ENCODE measurements at places on chromosomes 11 and 22.

GRCh38 chr11:122749005-122749687 is 89.2 kb upstream of the CRTAM start:
- DNase-seq, result peak; percentile 52

- no peak for DNase-seq
These were observed 542.9 kb downstream of the NTM start for GRCh38 chr11:131913267-131913666.

DNA sequence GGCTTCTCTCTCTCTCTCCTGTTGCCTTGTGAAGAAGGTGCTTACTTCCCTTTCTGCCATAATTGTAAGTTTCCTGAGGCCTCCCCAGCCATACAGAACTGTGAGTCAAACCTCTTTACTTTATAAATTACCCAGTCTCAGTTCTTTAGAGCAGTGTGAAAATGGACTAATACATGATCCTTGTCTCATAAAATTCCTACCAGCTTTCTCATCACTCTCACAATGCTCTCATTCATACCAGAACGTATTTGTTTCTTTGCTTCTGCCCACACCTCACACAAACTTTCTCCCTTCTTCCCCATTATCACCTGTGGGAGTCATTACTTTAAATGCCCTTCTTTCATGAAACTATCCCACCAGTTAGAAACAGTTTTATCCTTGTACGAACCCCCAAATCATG is 62.7 kb upstream of the ARHGAP42 start:
- DNase-seq, result no peak

- no peak for DNase-seq
These were observed 512.3 kb upstream of the RAG2 start for GRCh38 chr11:37110385-37110784.

- DNase-seq, result no peak
These were observed 94.3 kb downstream of the SOX6 start for GRCh38 chr11:16261836-16262644.

- no peak for DNase-seq
These were observed 24.5 kb upstream of the CABP7 start for GRCh38 chr22:29695129-29695926.

GRCh38 chr11:127950162-127950561 is 637.2 kb downstream of the ETS1 start:
- DNase-seq, result no peak

- DNase-seq, result no peak
These were observed 23.8 kb downstream of the MYBPC3 start for GRCh38 chr11:47328449-47329390.

DNA sequence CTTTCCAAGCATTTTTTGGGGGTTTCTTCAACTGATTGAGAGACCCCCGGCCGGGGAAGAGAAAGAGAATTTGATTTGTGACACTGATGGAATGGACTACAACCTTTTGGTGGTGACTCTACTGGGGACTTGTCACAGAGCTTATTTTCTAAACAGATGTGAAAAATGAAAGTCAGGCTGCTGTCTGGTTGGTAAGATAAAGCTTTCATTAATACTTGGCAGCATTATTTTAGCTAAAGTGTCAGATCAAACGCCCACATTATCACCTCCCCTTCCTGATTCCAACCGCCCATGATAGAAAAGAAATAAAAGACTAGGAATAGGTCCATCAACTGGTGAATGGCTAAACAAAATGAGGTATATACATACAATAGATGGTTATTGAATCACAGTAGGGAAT is 45.6 kb upstream of the EHF start:
- DNase-seq, result no peak

- no peak for DNase-seq
These were observed 75.4 kb downstream of the SWAP70 start for GRCh38 chr11:9739123-9739900.

- no peak for DNase-seq
These were observed 326.0 kb downstream of the CASP12 start for GRCh38 chr11:104572279-104572678.

GRCh38 chr11:93817426-93818348 is 32.7 kb downstream of the VSTM5 start:
- no peak for DNase-seq

GRCh38 chr22:49693848-49694247 is 133.8 kb downstream of the BRD1 start:
- no peak for DNase-seq

- DNase-seq, result no peak
These were observed 34.0 kb downstream of the WNT7B start for GRCh38 chr22:45942787-45943493.

- DNase-seq, result peak; percentile 24
These were observed 931 bp downstream of the CADM1 start for GRCh38 chr11:115503083-115503885.

GRCh38 chr11:130001461-130002351 is 929 bp downstream of the PRDM10 start:
- DNase-seq, result peak; percentile 48

GRCh38 chr11:47850337-47850736 is 2.2 kb upstream of the NUP160 start:
- peak; percentile 9 for DNase-seq

DNA sequence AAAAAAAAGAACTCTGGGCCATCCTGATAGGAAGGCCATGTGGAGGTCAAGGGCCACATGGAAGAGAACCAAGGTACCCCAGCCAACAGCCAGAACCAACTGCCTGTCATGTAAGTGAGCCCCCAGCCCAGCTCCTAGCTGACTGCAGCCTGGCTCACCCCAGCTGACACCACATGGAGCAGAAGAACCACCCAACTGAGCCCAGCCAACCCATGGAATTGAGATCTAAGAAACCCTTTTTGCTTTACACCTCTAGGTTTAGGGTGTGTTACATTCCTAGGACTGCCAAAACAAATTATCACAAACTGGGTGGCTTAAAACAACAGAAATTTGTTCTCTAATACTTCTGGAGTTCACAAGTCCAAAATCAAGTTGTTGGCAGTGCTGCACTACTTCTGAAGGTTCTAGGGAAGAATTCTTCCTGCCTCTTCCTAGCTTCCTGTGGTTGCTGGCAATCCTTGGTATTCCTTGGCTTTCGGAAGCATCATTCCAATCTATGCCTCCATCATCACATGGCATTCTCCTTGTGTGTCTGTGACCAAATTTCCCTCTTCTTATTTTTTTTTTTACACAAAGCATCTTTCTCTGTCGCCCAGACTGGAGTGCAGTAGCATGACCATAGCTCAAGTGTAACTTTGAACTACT is 4.4 kb downstream of the C11orf86 start:
- DNase-seq, result no peak

- DNase-seq, result no peak
These were observed 22.0 kb downstream of the ATG13 start for GRCh38 chr11:46639197-46639839.

- peak; percentile 20 for DNase-seq
These were observed at the start of gene PARVA for GRCh38 chr11:12377106-12377823. PARVA (plus strand) TSS chr11:12377571; CDS start chr11:12377648, 77 bp downstream.

GRCh38 chr11:129451524-129451923 is 75.9 kb downstream of the BARX2 start:
- no peak for DNase-seq

- DNase-seq, result no peak
These were observed 258.7 kb upstream of the CCDC90B start for GRCh38 chr11:83544846-83545245.

DNA sequence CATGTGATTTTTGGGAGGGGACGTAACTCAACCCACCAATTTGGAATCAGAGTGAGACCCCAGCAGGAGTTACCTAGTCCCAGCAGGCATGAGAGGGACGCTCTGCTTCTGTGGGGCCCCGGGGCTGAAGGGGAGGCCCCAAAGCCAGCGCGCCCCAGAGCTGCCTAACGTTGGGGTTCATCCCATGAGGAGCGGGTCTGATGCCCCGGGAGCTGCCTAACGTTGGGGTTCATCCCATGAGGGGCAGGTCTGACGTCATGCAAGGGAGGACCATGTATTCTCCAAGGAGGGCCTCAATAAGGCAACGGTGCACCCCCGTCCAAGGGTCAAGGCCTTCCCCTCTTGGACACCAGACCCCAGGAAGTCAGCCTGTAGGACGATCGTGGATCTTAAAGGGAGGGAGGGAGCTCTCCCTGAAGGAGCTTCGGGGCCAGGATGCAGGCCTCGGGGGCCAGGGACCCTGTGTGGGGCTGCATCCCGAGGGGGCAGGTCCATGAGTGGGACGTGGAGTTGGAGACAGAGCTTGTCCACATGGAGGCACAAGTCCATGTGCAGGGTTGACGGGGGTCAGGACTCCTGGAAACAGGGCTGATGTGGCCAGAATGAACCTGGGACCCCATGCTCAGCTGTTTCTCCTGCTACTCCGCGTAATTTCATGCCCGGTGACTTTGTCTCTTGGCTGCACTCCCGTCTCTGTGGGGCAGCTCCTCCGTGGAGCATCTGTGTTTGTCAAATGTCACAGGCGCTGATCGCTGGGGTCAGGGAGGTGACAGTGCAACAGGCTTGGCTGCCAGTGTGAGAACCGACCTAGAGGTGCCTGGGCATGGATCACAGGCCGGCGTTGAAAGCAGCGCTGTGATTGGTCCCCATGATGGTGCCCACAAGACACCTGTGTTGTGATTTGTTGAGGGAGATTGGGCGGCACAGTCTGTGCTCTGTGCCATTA is 1029.1 kb downstream of the BRD1 start:
- DNase-seq, result no peak

DNA sequence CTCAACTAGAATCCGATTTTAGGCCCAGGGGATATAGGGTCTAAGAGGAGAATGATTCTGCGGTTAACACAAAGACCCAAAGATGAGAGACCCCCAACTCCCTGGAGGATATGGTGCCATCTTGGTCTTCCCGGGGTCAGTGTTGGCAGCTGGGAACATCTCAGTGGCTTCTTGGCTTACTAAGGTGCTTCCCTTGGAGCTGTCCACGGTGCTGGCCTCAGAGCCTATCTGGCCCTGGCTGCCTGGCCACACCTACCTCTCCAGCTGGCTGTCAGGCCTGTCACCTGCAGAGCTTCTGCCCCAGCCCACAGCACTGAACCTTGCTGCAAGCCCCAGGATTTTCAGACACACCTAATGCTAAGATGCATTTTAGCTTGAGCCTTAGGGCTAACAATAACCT is 70.7 kb upstream of the THY1 start:
- no peak for DNase-seq

DNA sequence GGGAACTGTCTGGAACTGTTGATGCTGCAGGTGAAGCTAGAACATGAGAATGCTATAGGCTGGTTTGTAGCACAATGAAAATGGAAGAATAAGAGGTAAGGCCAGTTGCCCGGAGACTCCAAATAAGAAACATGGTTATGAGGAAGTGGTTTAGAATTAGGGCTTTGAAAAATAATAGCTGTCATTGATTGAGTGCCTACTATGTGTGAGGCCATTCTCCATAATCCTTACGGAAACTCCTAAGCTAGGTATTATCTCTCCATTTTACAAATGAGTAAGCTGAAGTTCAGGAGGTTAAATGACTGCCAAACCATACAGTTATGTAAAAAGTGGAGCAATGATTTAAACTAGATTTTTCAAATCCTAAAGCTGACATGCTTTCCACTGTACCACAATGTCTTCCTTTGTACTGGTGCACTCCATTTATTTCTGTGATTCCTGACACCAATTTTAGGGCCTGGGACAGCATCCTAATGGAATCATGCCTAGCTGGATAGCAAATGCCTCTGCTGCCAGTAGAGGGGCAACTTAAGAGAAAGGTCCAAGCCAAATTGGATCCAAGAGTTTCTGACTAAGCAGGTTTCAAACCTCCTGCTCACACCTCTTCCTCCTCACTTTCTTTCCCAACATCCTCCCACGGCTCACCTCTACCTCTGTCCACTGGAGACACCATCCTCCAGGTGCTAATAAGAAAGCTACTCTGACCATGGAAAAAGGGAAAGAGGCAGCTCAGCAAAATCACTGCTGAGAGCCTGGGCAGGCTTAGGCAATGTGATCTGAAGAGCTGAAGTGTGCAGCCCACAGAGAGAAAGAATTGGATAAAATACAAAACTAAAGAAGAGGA is 46.9 kb upstream of the PICALM start:
- DNase-seq, result no peak

- no peak for DNase-seq
These were observed 11.7 kb upstream of the IL2RB start for GRCh38 chr22:37161443-37161842.

DNA sequence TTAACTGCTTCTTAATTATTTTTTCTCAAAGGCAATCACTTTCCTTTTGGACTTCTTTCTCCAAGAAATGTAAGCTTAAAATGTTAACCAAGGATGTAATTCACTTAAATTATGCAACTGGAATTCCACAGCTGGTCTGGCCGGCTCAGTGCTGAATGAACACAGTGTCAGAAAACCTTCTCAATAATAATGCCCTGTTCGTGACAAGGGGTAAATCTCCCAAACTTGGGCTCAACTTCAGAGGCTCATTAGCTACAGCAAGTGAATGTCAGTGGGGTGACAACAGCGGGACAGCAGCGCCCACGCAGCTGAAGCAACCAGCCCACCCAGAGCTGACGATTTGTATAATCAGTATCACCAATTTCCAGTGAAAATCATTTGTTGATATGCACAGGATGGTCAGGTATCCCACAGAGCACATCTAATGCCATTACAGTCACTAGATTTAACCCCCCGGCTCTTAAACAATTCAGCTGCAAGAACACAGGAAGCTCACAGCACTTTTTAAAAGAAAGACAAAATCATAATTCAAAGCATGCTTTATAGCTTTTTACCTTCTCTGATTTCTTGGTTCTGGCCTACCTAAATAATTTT is 704.8 kb downstream of the DLG2 start:
- DNase-seq, result no peak

- DNase-seq, result peak; percentile 41
These were observed 16.3 kb upstream of the CYP2R1 start for GRCh38 chr11:14908214-14908880.

DNA sequence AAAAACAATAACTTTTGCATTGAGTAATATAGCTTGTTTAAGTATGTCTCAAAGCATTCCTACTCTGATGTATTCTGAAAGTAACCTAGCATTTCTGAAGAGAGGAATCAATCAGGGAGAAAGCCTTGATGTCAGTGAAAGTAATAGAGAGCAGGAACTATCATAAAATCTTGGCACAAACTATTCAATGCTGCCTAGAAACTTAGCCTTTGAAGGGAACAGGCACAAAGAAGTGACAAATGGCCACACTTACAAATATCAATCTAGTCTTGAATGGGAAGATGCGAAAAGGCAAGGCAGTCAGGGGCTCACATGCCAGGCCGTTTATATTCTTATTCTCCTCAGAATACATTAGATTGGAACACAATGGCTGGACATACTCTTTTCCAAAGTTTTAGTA is 576.5 kb upstream of the ANO3 start:
- no peak for DNase-seq

- no peak for DNase-seq
These were observed 98.9 kb upstream of the TP53AIP1 start for GRCh38 chr11:129041611-129042018.

DNA sequence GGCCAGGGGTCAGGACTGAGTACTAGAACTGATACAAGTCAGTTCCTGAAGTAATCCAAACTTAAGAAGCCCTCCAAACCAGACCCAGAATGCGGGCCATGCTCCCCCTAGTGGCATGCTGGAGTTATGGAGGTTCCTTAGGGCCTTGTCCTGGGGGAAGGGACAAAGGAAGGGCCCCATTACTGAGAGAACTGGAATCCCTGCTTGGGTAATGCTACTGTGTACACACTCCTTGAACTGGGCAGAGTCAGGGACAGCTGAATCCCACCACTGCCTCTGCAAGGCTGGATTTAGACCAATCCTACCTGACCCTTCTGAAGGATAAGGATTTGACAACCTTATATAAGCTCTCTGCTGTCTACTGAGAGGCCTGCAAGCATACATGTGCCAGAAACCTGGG is 97.3 kb upstream of the AKIP1 start:
- no peak for DNase-seq

Measured in CD4-positive, alpha-beta memory T cell (primary cell).